ENCODE measurements at places on chromosomes 11 and 22.

DNA sequence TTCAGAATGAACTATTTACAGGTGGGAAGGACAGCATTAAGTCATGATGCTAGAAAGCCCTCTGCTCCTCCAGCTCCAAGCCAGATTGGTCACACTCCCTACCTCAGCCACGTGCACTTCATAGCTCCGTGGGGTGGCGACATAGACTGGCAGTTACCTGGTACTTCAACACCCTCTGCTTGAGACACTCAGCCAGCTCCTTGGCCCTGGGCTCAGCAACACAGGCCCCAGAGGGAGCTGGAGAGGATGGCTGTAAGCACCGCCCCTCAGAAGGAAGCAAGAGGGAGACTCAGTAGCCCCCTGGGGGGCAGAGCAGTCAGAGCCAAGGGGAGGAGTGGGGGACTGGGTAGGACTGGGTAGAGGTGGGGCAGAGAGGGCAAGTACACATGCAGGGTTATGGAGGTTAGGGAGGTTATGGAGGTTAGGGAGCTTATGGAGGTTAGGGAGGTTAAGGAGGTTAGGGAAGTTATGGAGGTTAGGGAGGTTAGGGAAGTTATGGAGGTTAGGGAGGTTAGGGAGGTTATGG is 102.1 kb upstream of the BID start:
- no peaks in the 10 kb centered on the region for H3K36me3 ChIP-seq
- no peaks in the 10 kb centered on the region for H3K27me3 ChIP-seq
- no peak overlapping the region for H3K4me3 ChIP-seq
- no peak overlapping the region for H3K27ac ChIP-seq

GRCh38 chr11:11409901-11410300 is 56.9 kb upstream of the CSNK2A3 start:
- no peaks in the 10 kb centered on the region for H3K36me3 ChIP-seq
- peaks cover 4% of the 10 kb centered on the region for H3K4me1 ChIP-seq
- H3K27ac ChIP-seq, result no peak overlapping the region
- H3K4me3 ChIP-seq, result no peak overlapping the region
- H3K27me3 ChIP-seq, result no peaks in the 10 kb centered on the region
- no peak for DNase-seq

GRCh38 chr11:15630896-15631295 is 516.2 kb downstream of the INSC start:
- H3K36me3 ChIP-seq, result no peaks in the 10 kb centered on the region
- H3K4me1 ChIP-seq, result no peaks in the 10 kb centered on the region
- H3K27ac ChIP-seq, result no peak overlapping the region

- peaks cover 13% of the 10 kb centered on the region for H3K4me1 ChIP-seq
- no peaks in the 10 kb centered on the region for H3K27me3 ChIP-seq
- H3K4me3 ChIP-seq, result no peak overlapping the region
Measured at GRCh38 chr11:64614917-64615316, 23.9 kb downstream of the SLC22A12 start.

DNA sequence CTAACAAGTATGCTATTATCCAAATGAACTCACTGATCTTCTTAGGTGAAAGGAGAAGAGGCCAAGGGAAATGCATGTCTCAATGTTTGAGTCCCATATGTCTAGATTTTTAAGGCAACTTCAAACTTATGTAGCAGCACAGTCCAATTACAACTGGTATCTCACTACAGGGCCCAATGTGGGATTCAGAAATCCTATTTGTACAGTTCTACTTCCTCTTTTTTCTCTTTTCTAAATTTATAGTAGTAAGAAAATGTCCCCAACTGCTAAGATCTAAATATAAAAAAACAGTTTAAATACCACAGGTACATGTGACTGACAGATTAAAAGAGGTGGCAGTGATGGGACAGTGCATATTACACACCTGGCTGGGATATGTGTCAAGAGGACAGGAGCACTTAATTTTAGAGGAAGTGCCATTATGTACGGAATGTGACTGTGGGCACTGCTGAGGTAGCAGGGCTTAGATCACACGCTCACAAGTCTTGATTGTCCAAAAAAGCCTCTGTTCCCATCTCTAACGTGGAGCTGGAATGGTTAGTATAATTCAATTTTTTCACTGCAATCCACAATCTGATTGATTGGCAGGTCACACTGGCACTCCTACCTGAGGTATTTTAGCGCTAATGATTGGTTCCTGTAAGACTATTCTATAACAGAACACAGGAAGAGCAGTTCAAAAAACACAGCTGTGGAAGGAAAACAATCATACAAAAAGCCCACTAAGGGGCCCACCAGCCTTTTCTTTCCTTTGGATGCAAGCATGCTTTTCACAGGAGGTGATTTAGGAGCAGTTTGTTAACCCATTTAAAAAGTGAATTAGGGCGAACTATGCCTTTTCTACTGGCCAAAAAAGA is 34.6 kb downstream of the APOL5 start:
- H3K36me3 ChIP-seq, result no peaks in the 10 kb centered on the region
- H3K27me3 ChIP-seq, result no peaks in the 10 kb centered on the region
- H3K4me3 ChIP-seq, result no peak overlapping the region
- no peak overlapping the region for H3K27ac ChIP-seq
- H3K4me1 ChIP-seq, result no peaks in the 10 kb centered on the region

- H3K27me3 ChIP-seq, result no peaks in the 10 kb centered on the region
- no peak overlapping the region for H3K27ac ChIP-seq
- DNase-seq, result peak; percentile 83
Measured at GRCh38 chr22:32644252-32645100, 157.0 kb upstream of the TIMP3 start.

Data from adrenal gland (tissue), 19 donors.